ENCODE measurements at places on chromosomes 1 and 21.

GRCh38 chr1:192263436-192263835 lies 53.4 kb upstream of the RGS21 start:
- no peak for DNase-seq

DNA sequence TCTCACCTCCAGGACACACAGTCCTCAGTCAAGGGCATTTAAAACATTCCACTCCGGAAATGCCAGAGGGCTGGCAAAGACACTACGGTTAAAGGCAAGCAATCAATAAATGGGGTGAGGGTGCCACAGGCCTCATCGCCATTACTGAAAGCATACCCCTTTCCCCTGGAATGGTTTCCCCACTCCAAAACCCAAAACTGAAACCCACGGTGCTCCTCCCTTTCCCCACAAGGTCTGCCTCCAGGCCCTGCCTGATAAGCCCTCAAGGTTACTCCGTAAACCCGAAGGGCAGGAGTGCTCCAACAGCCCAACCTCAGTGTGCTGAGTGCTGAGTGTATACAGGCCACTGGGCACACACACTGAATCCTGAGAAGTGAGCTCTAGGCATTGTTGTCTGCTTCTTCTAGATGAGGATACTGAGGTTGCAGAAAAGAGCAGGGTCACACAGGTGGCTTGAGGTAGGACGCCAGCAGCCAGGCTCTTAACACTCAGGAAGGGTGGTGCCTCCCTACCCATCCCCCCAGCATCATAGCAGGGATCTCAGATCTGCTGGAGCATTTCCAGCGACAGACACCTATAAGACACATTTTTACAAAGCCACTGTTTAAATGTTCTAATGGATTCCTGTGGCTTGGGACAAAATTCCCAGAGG lies 29.0 kb downstream of the SSBP3 start:
- DNase-seq, result no peak

- DNase-seq, result no peak
Measured at GRCh38 chr21:43926196-43926595, 61.2 kb downstream of the AGPAT3 start.

DNA sequence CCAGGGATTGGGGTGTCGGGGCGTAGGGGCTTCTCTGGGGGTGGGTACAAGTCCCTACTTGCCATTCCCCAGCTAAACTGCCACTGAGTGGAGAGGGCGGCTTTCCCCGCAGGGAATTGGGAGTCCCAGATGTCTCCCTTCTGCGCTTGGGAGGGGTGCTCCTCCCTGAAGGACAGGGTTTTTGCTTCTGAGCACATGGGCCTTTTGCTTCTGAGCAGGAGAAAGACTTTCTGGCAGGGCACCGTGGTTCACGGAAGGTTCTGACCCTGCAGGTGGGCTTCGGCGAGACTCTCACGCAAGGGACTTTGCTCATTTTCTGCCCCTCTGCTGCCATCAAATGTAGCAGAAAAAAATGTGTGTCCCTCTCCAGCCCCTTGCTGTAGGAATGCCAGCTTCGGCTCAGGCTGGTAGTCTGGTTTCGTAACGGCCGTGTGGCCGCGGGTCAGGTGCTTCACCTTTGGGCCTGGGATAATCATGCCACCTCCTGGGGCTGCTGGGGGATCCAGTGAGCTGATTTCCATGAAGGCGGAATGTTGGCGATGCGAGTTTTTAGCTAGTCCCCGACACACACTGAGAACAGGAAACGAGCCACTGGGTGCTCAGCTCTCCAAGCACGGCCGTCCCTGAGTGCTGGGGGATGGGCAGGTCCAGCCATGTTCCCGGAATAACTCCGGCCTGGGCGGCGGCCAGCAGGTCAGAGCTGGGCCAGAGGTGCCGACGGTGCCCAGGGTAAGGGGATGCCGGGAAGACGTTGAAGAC lies 364.0 kb downstream of the CAMTA1 start:
- DNase-seq, result peak; percentile 36

- no peak for DNase-seq
Measured at GRCh38 chr1:7331926-7332535, 439.1 kb upstream of the VAMP3 start.

DNA sequence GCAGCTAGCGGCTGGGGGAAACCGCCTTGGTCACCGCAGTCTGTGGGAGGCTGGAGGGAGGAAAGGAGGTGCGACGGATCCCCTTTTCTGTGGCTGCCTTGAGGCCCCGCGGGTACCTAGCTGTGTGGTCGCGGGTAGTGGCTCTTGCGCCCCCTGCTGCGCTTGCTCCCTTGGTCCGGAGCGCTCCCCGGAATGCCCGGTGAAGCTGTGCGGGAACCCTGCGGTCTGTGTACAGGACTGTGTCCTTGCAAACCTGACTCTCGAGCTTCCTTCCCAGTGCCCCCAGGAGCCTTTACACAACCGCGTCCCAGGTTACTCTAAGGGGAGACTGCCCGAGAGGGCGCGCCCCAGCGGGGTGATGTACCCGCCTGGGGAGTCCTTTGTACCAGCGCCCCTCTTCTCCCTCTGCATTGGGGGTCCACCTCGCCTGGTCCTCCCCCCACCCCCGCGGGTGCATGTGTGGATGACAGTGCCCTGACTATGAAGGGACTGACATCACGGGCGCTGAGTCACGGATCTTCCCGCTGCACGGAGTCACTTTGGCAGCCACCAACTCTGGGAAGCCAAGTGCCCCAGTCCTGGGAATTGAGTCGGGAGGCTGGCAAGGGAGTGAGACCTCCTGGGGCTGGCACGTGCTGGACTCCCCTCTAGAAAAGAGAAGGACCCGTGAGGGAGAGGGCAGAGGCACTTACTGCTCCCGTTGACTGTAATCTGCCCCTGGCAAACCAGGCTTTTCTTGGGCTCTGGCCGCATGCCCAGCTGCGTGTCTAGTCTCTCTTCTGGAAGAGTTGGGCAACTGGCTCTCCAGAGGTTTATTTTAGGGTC lies 816 bp downstream of the IL6R start:
- no peak for DNase-seq

DNA sequence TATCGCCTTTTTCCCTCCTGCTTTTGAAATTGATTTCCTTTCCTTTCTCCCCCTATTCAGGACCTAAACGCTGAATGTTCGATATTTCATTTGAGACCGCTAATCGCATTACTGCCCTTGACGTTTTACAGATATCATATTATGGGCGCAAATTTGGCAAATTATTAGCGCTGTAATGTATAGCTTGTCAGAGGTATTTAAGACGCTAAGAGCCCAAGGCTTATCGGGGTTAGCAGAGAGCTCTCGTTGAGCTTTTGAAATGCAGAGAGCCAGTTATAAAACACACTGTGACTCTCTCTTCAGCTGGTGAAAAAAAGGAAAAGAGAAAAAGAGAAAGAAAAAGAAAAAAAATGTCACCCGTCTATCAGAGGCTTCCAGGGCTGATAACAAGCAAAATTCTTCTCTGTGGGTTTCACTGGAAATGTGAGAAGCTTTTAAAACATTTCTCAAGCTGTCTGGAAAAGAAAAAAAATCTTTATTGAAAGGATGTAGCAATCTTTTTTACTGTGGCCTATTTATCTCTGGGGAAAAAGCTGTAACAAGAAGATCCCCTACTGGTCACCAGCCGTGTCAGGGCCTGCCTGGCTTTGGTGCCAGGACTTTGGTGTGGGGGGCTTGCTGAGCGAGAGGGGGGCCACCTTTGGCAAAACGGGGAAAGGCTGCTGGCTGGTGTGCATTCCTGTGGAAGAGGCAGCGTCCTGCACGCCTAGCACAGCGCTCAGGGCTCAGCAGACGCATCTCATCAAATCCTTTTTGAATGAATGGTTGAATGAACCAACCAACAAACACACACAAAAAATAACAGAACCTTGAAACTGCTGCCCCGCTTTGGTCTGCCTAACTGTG lies 119.8 kb downstream of the RNF220 start:
- no peak for DNase-seq

- no peak for DNase-seq
Measured at GRCh38 chr1:95118067-95118499, 928 bp downstream of the TLCD4 start.

GRCh38 chr1:198612471-198613260 lies 26.2 kb upstream of the PTPRC start:
- DNase-seq, result no peak

DNA sequence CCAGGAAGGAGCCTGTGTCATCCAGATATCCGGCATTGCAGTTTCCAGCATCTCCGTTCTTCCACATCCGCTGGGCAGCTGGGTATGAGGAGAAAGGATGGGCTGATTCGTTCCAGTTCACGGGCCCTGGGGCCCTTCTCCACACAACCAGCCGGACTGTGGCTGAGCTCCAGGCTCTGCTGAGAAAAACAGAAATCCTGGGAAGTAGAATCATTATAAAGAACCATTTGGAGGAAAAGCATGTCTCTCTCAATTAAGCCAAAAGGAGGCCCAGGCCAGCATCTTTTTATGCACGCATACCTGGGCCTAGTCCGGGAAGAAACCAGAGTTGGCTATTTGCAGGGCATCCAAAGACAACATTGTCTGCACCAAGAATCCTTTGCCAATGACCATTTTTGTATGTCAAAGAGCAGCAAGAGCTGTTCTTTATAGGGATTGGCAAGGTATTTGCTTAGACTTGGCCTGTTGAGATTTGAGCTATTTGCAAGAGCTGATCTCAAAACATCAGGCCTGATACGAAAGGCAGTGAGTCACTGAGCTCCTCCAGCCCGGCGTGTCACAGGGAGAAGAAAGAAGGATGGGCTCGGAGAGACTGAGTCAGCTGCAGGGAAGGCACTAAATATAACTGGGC lies 84.9 kb upstream of the ARHGEF16 start:
- no peak for DNase-seq

DNA sequence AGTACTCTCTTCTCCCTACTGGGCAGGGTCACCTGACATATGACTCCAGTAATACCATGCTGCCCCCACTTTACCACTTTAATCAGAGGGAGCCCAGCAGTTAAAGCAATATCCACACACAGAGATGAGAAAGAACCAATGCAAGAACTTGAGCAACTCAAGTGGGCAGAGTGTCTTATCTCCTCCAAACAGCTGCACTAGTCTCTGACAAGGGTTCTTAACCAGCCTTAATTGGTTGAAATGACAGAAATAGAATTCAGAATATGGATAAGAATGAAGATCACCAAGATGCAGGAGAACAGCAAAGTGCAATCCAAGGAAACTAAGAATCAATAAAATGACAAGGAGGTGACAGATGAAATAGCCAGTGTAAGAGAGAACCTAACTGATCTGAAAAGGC lies 91.0 kb downstream of the KCNT2 start:
- DNase-seq, result no peak

Data from DMS153 (cell line).